ENCODE measurements at places on chromosomes 1 and 21. TPM values are rescaled to one million over a fixed set of nuclear protein-coding genes. Genes with fewer than 3 reads are reported as not detected.

DNA sequence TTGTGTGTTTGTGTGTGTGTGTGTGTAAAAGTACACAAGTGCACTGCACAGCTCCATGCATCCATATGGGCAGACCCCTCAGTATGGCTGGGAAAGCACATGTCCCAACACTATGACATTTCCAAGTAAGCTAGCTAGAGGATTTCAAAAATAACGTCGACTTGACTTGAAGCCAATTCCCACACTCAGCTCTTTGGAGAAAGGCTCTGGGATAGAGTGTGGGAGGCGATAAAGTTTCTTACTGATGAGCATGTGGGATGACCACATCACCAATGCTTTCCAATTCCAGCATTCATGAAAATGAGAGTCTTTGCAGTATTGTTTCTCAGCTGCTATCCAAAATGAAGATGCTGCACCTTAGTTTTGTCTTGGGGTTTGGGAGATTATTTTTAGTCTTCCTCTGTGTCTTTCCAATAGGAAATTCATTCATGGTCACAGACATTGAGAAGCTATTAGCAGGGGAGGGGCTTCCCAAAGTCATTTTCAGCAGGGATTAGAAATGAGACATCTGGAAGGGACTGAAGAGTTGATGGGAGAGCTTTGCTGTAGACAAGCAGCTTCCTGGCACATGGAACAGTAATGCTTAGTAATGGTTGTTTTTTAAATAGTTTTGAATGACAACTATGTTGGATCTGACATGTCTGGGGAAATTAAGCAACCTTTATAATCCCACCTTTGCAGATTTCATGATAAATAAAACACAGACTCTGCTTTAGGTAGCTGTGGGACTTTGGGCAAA is 143.5 kb downstream of the ASTN1 start:
- DNase-seq: no peak

DNA sequence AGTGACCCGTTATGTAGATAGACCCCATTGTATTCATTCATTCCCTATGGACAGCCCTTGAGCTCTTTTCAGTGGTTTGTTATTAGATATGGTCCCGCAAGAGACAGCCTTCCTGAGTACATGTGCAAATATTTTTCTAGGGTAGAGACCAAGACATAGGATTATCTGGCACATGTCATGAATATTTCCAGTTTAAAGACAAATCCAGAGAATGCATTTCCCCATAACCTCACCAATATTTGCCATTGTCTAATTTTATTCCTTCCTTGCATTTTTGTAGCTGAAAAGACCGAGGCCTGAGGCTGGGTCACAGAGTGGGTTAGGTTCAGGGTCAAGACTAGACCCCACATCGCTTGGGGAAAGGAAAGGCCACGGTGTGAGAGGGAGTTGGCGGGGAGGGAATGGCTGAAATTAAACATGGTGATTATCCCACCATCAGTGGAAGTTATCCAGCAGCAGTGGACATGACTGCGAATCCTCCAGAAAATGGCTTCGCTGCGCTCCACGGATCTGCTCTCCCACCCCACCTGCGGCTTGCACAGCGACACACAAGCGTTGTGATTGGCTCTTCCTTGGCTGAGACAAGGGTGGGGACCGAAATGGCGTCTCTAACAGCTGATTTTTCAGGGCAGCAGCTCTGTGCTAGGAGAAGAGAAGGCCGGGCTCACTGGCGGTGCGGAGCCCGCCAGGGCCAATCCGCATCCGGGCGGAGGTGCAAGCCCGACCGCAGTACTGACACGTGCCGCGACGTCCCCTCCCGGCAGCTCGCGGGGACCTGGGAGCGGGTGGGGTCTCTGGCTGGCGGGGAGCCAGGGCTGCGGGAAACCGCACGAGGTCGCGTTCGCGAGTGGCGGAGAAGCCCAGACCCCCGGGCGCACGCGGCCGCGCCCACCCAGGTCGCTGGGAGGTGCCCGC is 16.1 kb upstream of the STMN1 start:
- DNase-seq: peak; percentile 52

The CA6 gene
- polyA plus RNA-seq: 0.12 TPM

DNA sequence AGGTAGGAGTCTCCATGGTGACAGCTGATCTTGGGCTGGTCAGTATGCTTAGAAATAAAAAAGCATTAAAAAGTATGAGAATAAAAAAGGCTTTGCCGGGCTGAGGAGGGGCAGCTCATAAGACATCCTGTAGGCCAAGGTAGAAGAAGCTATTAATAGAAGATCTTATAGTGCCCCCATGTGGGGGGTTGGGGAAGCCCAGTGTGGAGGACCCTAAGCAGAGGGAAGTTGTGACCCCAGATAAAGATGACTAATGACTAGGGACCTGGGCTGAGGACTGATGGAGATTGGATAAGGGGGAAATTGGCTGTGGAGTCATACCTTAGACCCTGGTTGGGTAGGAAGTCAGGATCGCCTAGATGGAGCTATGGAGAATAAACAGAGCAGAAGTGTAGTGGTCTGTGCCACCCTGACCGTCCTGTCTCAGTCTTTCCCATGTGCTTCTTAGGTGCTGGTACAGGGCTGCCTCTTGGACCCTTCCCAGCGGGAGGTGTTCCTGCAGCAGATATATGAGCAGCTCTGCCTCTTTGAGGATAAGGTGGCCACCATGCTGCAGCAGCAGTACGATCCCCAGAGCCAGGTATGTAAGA is 25.0 kb downstream of the SZT2 start:
- peak; percentile 42 for DNase-seq

The KIF17 gene
- polyA plus RNA-seq: 4.3 TPM

DNA sequence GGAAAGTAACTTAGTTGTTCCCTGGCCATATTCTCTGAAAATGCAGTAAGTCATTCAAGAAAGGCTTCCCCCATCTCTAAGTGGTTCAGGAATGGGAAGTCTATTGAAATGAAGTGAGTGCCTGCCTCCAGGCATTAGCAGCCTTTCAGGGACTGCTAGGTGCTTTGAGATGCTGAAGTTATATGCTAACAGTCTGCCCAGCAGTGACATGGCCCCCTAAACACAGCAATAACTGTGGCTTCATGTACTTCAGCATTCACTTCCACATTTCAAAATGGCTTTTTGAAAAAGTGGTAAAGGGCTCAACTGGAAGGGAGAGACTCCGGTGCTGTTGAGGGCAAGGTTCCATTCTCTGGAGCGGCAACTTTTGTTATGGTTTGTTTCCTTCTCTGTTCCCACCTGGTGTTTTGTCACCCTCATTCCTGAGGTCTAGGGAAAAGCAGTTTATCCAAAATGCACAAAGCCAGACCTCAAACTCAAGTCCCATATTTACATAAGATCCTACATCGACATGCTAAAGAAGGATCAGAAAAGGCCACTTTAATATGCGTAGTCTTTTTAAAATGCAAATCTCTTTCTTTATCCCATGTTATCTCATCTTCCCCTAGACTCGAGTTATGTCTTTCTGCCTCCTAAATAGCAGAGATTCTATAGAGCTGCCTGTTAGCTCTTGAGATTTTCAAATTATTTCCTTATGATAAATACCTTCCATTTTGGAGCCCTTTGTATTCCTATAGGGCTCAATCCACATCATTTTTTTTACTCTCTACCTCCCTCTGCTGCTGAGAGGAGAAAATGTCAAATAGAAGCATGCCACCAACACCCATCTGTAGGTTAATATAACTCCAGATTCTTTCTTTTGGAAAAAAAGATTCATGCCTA is 34.2 kb upstream of the LRRC8C start:
- DNase-seq: peak; percentile 41

The NKAIN1 gene
- polyA plus RNA-seq: 3.4 TPM

DNA sequence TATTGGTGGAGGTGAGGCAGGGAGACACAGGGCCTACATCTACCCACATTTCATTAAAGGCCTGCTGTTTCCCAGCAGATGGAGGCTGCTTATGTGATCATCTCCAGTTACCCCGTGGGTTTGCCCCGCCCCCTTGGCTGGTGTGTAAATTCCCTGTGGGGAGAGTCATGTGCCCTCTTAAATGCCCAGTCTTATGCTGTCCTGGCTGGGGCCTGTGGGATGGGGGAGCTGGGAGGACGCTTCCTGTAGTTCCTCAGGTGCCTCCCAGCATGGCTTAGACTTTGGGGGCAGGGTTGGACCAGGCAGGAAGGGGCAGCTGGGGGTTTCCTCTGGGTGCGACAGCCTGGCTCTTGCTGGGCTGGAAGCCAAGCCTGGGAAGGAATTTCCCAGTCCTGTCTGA is 15.5 kb upstream of the CITED4 start:
- DNase-seq: no peak

The C1orf94 gene
- not detected for polyA plus RNA-seq

DNA sequence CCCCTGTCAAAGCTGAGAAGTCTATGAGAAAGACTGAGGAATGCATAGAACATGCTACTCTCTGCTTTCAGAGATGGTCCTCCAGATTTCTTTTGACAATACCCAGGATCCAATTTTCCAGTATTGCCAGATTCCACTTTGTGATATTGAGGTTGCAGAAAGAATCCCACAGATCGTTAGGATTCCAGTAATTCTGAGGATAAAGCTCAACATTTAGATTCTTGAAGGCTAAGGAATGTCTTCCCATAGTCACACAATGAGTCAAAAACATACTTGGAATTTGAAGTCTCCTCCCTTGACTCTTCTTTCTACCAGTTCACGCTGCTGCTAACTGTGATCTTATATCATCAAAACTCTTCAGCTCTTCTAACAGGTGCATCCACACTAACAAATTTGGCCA is 57.1 kb downstream of the TNFSF18 start:
- DNase-seq: no peak

DNA sequence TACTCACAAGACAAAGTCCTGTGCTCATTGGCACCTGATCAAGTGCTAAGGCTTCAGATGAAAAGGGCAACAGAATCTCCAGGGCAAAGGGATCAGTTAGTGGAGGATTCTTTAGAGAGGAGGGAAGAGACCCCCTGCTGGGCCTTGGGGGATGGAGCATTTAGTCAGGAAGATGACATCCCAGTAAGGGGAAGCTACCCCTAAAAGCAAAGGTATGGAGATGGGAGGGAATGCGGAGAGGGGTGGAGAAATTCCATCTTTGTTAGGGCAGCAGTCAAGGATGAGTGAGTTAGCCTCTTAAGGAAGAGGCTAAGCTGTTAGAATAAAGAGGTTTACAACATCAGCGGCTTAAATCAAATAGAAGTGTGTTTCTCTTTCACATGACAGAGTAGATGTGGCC is 67.4 kb downstream of the ST6GALNAC3 start:
- no peak for DNase-seq

DNA sequence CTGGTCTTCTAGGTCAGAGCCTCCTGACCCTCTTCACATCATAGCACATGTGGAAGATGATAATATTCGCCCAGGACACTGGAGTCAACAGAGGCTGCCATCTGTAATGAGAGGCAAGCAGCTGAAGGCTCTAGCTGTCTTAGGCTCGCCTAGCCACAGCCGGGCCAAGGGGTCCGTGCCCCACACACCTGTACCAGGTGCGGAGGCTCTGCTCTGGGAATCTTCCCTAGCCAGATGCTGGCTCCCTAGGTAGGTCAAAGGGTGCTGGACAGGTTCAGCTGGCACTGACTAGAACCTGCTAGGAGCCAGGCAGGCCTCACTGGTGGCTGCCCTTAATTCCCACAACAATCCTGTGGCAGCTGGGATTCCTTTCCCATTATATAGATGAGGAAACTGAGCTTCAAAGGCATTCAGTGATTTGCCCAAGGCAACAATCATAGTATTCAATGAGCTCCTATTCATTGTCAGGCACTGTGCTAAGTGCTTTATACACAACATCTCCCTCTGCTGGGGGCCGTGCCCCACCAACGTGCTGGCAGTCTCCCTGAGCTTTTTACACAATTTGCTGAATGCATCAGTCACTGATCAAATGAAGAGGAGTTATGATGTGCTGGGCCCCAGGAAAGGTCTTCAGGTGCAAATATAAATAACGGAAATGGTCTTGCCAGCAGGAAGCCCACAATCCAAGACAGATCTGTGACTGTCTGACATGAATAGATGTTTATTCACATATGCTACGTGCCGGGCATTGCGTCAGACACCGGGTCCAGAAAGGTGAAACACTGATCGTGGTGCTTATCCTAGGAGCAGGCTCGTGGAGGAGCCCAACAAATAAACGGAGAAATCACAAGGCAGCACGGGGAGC is 58.0 kb downstream of the DDX20 start:
- no peak for DNase-seq

DNA sequence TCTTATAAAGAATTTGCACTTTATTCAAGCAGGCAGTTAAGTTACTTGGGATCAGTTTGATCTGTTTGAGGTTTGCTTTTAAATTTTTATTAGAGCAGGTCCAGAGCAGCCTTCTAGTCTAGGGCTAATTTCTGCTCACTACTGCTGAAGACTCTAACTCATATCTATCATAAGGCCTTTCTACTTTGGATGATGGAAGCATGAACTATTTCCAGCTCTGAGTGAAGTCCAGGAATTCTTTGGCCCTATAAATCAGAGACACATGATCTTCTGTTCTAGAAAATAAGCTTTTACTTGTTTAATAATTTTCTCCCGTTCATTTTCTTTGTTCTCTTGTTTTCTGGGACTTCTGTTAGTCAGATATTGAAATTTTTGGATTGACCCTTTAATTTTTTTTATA is 14.7 kb downstream of the NIBAN1 start:
- DNase-seq: no peak

DNA sequence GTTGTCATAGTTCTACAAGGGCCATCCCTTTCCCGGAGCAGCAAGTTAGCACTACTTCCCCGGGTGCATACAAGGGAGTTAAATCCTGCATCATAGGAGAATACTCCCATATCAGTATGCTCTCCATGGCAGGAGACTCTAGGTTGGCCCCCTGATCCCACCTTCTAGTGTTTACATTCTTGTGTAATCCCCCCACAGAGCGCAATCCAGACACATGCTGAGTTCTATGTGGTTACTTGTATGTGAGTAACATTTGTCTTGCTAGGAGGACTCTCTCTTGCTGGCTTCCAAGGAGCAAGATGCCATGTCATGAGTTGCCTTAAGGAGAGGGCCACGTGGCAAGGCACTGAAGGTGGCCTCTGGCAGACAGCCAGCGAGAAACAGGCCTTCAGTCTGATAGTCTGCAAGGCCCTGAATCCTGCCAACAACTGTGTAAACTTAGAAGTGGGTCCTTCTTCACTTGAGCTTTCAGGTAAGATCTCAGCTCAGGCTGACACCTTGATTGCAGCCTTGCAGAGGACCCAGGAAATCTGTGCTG is 155.3 kb downstream of the CDC7 start:
- no peak for DNase-seq

The TSSK3 gene
- polyA plus RNA-seq: 7.4 TPM

The OR1C1 gene
- polyA plus RNA-seq: 0.08 TPM

The ANKRD35 gene
- 1.9 TPM for polyA plus RNA-seq

DNA sequence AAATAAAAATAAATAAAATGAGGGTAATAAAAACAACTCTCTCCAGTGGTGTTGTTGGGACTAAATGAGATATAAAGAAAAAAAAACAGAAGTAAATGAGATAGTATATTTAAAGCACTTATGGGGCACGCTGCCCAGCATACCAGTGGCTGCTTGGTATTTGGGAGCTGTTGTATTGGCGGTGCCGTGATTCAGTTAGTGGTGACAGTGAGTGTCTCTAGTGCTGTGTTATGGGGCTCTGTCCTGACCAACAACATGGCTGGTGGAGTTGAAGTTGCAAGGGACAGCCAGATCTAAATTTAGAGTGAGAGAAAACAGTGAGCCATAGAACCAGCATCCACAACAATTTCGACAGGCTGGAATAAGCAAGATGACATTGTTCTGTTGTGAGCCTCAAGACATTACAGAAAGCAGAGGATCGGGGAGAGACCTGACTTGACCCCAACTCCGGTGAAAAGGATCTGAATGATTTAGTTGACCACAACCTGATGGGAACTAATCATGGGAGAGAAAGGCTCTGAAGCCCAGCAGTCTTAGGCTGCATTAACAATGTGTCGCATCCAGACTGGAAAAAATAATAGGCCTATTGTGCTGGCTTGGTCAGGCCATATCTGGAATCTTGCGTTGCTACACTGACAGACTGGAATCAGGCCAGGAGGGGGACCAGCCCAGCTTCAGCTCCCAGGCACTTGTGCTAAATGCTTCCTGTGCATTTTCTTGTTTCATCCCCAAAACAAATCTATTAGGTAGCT is 2.4 kb upstream of the MFSD2A start:
- DNase-seq: no peak

- DNase-seq: no peak
These were observed 102.5 kb upstream of the KAZN start for GRCh38 chr1:14495996-14496395.
